Activated CD8-positive, alpha-beta memory T cell treated with anti-CD3 and anti-CD28 coated beads, Interleukin-2, amount 50 U/mL, for 4 hours (primary cell): ENCODE measurements at places on chromosomes 3 and 15.

DNA sequence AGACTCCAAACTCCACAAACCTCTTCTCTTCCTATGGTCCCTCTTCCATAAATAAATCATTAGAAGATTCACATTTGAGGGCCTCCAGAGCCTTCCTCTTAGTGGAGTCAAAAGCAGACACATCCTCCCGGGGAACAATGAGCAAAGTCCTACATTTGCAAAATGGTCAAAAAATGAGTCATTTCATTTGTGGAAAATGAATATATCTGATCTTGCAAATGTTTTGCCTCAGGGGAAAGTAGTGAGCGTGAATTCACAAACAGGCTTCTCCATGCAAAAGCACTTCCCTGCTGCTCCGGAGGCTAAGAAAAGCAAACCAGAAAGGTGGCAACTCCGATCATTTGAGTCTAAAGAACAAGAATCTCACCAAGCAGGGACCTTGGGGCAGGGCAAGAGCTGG is 86.7 kb upstream of the IQSEC1 start:
- no peak for DNase-seq

DNA sequence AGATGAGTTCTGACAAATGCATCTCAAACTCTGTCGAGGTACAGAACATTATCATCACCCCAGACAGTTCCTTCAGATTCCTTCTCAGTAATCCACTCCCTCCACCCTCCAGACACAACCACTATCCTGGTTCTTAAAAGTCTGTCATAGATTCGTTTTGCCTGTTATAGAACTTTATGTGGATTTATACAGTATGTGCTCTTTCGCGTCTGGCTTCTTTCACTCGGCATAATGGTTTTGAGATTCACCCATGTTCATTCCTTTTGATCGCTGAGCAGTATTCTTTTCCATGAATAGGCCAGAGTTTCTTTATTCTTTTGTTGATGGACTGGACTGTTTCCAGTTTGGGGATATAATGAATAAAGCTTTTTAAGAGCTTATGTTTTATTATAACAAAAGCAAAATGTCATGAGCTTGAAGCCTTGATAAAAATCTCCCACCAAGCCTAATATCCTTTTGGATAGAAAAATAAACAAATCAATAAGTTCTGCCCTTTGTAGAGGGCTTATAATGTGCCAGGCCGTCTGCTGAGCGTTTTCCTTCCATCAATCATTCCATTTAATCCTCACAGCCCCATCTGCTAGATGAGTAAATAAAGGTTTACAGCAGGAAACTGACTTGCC is 21.3 kb upstream of the RFTN1 start:
- DNase-seq: no peak

GRCh38 chr3:50674349-50675178 is at the start of gene DOCK3:
TSS of gene DOCK3 (plus strand) at chr3:50674927. CDS start at chr3:50675264, 337 bp downstream.
- DNase-seq: peak; percentile 63

- no peak for DNase-seq
Measured at GRCh38 chr3:109385442-109386318, 48.3 kb upstream of the DPPA4 start.

GRCh38 chr3:100264242-100264641 is 3.5 kb downstream of the TBC1D23 start:
- no peak for DNase-seq

DNA sequence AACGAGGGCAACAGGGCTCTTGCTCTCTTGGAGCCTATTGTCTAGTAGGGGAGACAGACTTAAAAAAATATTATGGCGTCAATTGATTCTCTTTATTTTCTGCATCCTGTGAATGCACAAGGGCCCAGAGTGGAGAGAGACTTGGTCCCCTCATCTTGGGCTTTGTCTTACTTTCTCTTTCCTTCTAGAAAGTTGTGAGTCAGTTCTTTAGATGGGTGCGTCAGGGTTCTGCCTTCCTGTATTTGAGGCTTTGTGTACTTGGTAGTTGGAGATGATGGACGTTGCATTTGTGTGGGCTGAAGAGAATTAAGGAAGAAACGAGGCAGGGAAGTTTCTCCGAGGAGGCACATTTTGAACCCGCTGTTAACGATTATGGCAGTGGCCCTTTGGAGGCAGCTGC is 52.9 kb downstream of the CACNA1D start:
- no peak for DNase-seq

DNA sequence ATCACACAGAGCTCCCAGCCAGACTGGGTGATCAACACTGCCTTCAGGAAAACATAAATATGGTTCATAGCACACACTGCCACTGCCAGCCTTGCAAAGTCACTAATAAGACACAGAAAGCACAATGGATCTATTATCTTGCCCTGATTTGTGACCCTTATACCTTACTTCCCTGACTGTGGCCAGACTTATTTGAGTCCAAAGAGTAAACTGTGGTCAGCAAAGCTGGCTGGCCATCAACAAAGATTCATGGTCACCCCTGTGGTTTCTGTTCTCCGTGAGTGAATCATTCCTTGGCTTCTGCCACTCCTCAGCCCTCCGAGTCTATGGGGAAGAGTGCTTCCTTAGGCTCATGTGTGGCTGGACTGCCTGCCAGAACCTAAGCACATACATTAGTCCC is 437.7 kb downstream of the RAP2B start:
- DNase-seq: no peak

DNA sequence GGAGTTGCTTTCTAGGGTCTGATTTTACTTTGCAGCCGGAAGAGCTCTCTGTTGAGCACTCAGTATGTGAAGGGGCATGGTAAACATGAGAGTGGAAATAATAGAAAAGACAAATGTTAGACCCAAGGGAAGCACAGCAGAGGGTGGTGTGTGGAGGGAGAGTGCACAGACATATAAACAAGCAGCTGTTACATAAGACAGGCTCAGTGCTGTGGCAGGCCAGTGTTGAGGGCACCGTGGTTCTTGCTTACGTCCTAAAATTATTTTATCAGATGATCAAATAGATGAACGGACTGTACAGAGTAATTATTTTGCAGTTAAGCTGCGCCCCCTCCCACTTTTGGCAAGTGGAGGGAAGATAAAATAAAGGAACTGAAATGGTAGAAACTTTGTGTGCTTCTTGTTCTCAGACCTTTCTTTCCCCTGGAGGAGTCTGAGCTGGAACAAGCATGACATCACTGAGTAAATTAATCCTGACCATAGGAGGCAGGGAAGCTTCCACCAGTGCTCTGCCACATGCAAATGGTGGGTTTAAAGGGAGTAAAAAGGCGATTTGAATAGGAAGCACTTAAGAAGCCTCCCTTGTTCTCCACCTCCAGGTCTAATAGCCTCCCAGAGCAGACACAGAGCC is 205.6 kb downstream of the IL20RB start:
- DNase-seq: no peak

GRCh38 chr3:187870360-187871203 is 125.3 kb upstream of the BCL6 start:
- no peak for DNase-seq

GRCh38 chr3:195896361-195897080 is 11.8 kb downstream of the TNK2 start:
- DNase-seq: no peak

DNA sequence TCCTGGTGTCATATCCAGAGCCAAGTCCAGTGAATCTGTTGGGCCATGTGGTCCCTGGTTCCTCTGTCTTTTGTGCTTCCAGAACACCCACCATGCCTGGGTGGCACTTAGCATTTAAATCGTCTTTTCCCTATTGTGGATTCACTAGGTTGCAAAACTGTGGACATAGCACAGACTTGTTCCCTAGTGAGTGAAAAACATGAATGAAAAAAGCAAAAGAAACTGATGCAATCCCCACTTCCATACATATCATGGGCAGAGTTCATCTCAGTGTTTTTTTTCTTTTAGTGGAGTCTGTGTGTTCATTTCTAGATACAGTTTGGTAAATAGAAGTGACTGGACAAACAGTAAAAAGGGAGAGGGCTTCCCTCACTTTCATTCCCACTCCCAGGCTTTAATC is 170.5 kb downstream of the SLCO3A1 start:
- DNase-seq: no peak
